ENCODE measurements at places on chromosomes 13 and 19.

- DNase-seq, result no peak
Observed at GRCh38 chr13:109427695-109428094, 358.7 kb downstream of the IRS2 start.

GRCh38 chr19:3778899-3779723, 7.1 kb downstream of the MATK start:
- no peak for DNase-seq

DNA sequence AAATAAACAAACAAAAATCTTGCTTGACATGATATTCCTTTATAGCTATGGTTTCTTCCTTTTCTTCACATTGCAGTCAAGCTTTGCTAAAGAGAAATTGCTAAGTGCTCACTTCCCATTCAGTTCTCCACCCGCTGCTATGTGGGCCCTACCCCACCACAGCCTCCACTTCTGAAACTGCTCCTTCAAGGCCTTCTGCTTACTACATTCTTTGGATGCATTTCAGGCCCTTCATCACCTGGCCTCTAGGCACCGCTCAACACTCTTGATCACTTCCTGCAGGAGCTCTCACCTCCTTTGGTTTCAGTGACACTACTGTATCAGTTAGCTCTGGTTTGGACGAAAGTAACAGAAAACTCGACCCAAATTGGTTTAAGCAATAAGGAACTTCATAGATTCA, 72.4 kb downstream of the KLF5 start:
- no peak for DNase-seq

GRCh38 chr13:97119943-97120342, 102.2 kb upstream of the MBNL2 start:
- no peak for DNase-seq

DNA sequence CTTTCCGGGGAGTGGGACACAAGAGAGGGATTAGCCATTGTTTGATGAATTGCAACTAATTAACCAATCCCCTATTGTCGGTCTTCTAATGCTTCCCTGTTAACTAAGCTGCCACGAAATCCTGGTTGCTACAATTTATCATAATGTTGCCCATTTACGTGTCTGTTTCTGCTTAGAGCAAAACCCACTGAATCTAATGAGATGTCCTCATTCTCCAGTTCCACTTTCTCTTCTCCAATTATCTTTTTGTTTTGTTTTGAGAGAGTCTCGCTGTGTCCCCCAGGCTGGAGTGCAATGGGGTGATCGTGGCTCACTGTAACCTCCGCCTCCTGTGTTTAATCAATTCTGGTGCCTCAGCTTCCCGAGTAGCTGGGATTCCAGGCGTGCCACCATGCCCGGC, 5.2 kb upstream of the DPP9 start:
- no peak for DNase-seq

DNA sequence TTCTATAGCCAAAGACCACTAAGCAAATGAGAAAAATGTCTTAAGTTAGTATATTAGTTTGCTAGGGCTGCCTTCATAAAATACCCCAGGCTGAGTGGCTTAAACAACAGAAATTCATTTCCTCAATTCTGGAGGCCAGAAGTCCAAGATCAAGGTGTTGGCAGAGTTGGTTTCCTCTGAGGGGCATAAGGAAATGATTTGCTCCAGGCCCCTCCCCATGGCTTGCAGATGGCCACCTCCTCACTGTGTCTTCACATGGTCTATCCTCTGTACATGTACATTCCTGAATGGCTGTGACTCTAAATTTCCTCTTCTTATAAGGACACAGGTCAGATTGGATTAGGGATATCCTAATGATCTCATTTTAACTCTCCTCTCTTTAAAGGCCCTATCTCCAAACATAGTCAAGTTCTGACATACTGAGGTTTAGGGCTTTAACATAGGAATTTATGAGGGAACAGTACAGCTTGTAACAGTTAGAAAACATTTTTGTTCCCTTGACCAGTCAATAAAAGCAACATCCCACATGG, 307.4 kb downstream of the DIAPH3 start:
- DNase-seq, result no peak

GRCh38 chr19:45059258-45059965, 16.9 kb downstream of the ZNF296 start:
- peak; percentile 80 for DNase-seq

- DNase-seq, result no peak
Observed at GRCh38 chr13:42348576-42348975, 76.6 kb downstream of the AKAP11 start.

DNA sequence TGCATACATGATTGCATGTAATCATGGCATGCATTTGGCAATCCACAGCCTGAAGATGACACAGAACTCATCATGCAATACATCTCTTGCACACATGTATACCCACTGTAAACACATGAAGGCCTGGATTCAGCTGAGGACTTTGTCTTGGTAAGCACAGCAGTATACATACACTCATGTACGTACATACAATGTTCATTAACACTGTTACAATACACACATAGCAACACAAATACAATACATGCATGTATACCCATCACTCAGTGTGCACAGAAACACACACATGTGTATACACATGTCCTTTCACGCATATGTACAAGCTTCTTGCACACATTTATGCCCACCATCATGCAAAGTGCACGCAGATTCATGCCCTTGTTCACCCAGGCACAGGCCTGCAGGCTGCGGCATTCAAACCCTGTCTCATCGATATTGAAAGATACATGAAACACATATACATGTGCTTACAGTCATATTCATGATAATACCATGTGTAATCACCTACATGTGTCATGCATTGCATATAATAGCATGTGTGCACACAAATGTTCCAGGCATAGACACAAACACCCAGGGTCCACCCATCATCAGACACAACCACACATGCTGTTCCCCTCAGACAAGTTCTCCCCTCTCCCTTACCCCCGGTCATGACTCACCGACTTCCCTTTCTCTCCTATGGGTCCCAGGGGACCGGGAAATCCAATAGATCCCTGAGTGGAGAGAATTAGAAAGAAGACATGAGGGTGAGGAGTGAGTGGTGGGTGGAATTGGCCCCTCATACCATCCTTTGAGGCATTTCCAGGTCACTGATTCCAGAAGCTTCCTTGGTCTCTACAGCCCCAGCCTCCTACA, 28.7 kb downstream of the COL5A3 start:
- no peak for DNase-seq

- DNase-seq, result no peak
Observed at GRCh38 chr19:2661615-2662014, 40.9 kb downstream of the GNG7 start.

DNA sequence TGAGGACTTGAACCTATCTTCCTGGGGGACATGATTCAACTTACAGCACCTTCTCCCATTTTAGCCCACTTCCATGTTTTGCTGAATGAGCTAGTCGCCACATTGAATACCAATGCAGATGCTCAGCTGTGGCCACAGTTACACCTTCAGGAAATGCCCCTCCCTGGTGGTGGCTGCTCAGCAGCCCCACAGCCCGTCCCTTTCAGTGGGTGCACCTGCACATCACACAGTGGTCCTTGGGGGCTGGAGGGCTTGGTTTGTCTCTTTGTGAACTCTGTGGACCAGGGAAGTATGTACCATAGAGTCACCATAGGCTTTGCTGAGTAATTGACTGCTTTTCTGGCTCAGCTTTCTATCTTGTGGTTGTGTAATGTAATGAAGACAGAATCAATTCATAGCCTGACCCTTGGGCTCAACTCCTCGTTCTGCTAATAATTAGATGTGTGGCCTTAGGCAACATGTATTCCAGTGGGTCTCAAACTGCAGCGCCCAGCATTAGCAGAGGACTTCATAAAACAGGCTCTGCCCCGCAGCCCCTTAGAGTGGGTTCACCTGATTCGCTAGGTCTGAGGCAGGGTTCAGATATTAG, 48.1 kb upstream of the FARP1 start:
- no peak for DNase-seq

DNA sequence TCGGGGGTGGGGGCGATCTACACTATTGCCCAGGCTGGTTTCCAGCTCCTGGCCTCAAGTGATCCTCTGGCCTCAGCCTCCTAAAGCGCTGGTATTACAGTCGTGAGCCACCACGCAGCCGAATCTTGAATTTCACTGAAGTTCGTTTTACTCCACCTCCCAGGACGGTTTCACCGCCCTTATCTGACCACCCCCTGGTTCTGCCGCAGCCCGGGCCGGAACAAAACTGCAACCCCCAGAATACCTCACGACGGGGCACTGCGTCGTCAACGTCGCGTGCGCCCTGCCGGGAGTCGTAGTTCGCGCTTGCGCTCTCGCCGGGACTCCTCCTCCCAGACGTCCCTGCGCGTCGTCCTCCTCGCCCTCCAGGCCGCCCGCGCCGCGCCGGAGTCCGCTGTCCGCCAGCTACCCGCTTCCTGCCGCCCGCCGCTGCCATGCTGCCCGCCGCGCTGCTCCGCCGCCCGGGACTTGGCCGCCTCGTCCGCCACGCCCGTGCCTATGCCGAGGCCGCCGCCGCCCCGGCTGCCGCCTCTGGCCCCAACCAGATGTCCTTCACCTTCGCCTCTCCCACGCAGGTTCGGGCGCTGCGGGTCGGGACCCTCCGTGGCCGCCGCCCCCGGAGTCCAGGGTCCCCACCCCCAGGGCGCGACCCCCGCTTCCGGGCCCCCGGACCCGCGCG, at the start of gene ATP5F1D:
Gene ATP5F1D (plus strand): TSS at position 335 of the 679 bp plus-strand sequence. CDS start 100 bp downstream, at position 435.
- DNase-seq, result peak; percentile 89

DNA sequence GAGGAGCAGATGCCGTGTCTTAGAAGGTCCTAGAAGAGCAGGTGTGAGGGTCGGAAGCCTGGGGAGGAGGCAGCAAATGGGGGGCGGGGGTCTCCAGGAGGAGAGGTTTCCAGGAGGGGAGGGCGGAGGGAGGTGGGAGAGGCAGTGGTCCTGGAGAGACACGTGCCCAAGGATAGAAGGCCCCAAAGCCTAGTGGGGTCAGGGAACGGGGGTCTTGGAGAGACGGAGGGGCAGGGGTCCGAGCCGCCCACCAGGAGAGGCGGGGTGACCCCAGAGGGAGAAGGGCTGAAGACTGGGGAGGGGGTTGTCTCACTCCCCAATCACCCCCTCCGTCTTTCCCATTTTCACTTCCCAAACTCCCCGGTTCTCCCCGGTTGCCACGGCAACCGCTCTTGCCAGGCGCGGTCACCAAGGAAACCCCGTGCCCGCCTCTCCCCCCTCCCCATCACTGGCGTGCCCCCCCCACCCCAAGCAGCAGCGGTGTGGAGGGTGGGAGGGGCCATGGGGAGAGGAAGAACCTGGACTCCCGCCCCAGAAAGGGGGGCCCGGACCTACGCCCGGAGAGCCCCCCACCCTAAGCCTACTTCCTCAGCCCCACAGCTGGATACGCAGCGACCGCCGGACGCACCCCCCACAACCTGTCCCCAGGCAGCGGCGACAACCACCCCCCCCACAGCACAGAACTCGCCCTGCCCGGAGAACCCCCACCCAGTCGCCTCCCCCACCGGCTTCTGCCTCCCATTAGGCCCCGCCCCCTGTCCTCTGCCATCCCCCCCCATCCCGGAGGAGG, 988 bp downstream of the LRRC4B start:
- DNase-seq, result no peak

GRCh38 chr13:51943721-51944120, 67.5 kb downstream of the ATP7B start:
- DNase-seq, result no peak

DNA sequence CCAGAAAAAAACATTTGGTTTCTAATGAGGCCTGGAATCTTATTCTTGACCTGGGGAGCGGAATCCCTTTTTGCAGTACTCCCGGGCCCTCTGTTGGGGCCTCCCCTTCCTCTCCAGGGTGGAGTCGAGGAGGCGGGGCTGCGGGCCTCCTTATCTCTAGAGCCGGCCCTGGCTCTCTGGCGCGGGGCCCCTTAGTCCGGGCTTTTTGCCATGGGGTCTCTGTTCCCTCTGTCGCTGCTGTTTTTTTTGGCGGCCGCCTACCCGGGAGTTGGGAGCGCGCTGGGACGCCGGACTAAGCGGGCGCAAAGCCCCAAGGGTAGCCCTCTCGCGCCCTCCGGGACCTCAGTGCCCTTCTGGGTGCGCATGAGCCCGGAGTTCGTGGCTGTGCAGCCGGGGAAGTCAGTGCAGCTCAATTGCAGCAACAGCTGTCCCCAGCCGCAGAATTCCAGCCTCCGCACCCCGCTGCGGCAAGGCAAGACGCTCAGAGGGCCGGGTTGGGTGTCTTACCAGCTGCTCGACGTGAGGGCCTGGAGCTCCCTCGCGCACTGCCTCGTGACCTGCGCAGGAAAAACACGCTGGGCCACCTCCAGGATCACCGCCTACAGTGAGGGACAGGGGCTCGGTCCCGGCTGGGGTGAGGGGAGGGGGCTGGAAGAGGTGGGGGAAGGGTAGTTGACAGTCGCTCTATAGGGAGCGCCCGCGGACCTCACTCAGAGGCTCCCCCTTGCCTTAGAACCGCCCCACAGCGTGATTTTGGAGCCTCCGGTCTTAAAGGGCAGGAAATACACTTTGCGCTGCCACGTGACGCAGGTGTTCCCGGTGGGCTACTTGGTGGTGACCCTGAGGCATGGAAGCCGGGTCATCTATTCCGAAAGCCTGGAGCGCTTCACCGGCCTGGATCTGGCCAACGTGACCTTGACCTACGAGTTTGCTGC, at the start of gene ICAM4:
Gene ICAM4 (plus strand): TSS at position 153 of the 935 bp plus-strand sequence. CDS start 58 bp downstream, at position 211.
- no peak for DNase-seq

GRCh38 chr19:30666301-30666803, 294.2 kb downstream of the ZNF536 start:
- peak; percentile 2 for DNase-seq

GRCh38 chr19:48330012-48330681, 4.8 kb downstream of the EMP3 start:
- DNase-seq, result peak; percentile 93

- no peak for DNase-seq
Observed at GRCh38 chr13:41547251-41548000, 90.1 kb downstream of the RGCC start.

DNA sequence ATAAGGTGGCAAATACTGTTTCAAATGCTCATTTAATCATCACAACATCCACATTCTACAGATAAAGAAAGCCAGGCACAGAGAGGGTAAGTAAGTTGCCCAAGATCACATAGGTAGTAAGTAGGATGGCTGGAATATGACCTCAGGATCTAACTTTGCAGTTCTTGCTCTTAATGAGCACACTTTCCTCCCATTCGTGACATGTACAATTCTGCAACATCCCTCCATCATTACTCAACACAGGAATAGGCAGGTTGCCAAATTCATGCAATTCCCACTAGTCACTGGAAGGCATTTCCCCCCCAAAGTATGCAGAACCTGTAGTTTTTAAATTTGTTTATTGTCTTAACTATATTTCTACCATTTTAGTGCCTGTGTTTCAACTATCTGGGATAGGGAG, 109.2 kb downstream of the OLFM4 start:
- no peak for DNase-seq

GRCh38 chr13:46721054-46721453, 75.9 kb downstream of the ESD start:
- no peak for DNase-seq
